Stimulated activated CD8-positive, alpha-beta memory T cell treated with anti-CD3 and anti-CD28 coated beads, Interleukin-4, amount 100 ng/mL, for 1 hour (primary cell): ENCODE measurements at places on chromosomes 1 and 21.

- DNase-seq = no peak
Measured at GRCh38 chr1:206704226-206704625, 19.5 kb downstream of the MAPKAPK2 start.

DNA sequence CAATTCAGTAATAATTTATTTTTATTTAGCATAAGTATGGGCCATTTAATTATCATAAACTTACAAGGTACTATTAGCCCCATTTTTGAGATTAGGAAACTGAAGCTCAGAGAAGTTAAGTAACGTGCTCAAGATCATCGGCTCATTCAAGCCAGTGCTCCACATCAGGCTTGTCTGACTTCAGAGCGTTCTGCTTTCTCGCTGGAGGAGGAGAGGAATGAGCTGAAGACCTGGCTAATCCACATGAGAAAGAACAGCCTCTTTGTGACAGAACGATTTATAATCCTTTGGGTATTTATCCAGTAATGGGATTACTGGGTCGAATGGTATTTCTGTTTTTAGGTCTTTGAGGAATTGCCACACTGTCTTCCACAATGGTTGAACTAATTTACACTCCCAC is 39.7 kb downstream of the DDX20 start:
- DNase-seq = no peak

DNA sequence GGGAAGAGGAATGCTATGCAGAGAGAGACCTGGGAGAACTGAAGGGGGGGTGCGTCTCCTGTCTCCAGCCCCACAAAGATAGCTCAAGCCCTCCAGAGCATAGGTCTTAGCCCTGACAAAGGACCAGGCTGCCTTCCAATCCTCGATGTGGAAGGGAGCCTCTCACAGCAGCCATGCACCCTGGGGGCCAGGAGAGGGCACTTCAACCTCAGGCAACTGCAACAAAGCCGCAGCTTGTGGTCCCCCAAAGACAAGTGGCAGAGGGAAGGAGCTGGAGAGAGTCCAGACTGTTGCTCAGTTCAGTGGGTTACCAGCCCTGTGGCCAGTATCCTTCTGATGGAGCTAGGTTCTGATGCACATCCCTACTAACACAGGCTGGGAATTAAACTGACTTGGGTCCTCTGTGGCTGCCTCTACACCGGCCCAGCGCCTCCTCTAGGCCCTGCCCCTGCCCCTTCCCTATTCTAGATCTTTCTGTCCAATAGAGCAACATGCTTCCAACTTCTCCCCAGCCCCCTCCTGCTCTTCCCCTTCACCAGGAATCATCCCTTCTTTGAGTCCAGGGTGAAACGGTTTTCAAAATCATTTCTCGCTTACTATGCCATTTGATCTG is 100.7 kb upstream of the SPATA6 start:
- DNase-seq = no peak

DNA sequence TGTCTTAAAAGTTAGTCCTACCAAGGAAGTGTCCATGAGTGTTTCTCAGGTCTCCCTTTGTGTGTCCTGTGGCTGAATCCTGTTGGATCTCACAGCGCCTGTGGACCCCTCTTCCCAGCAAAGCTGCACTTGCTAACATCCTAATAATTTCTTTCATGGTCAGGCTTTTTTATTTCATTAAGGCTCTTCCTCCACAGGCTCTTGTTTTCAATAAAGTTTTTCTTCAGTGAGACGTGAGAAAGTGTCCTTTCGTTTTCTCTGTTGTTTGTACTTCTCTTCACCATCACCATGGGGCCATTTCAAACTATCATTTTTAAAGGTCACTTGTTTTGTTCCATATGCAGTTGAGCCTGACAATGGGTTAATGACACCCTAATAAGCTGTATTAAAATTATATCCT is 231.5 kb downstream of the LMO4 start:
- DNase-seq = no peak

DNA sequence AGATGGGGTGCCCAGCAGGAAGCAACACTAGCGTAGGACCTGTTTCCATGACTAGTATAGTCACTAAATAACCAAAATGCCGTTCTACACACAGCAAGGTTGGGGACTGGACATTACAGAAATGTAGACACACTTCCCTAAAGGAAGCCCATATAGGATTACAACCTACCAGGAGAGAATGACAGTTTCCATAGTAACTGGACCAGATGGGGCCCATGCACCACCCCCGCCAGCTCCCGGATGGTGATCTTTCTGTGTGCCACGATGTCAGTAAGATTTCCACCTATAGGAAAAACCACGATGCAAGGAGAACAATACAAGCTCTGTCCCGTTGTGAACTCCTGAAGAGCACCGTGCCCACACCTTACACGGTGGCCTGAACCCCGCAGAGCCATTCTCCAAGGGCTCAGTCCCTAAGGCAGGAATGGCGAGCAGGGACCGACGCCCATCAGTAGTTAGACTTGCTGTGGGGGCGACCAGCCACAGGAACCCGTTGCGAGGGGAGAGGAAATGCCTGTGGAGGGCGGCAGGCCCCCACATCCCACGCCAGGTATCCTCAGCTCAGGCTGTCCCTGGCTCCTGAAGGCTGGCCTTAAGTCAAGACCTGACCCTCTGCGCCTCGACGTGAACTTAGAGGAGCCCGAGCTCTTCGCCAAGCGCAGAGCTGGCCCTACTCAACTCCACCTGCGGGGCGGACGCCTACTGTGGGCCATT is 13.6 kb upstream of the CEP85 start:
- DNase-seq = no peak

DNA sequence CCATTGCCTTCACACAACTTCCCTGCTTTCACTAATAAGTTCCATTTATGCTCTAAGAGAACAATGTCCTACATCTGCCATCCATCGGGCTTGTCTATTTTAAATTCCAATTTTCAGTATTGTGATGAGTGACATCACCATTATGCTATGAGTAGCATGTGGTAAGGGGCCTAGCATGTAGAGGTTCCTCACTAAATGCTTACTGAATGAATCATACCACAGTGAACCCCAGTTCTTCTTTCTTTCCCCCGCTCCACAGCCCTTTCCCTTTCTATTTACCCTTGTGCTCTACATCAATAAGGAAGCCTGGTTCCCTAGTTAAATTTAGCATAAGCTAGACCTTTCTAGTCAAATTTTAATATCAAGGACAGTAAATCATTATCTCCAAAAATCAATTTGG is 195.0 kb upstream of the RGS18 start:
- no peak for DNase-seq

DNA sequence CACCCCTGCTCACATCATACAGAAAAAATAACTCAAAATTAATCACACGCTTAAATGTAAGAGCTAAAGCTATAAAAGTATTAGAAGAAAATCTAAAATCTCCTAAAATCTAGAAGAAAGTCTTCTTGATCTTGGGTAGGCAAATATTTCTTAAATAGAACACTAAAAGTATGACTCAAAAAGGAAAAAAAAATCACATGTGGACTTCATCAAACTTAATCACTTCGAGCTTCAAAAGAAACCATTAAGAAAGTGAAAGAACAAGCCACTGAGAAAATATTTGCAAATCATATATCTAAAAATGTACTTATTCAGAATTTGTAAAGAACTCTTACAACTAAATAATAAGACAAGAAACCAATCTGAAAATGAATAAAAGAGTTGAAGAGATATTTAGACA is 32.7 kb downstream of the LRRC52 start:
- no peak for DNase-seq

GRCh38 chr1:59237900-59238299 is 59.0 kb upstream of the FGGY start:
- DNase-seq = no peak

- no peak for DNase-seq
Measured at GRCh38 chr1:218748071-218748470, 402.9 kb downstream of the TGFB2 start.
